ENCODE measurements at places on chromosomes 7 and 10.

- DNase-seq, result no peak
These were observed 316.8 kb upstream of the NFE2L3 start for GRCh38 chr7:25835197-25835596.

DNA sequence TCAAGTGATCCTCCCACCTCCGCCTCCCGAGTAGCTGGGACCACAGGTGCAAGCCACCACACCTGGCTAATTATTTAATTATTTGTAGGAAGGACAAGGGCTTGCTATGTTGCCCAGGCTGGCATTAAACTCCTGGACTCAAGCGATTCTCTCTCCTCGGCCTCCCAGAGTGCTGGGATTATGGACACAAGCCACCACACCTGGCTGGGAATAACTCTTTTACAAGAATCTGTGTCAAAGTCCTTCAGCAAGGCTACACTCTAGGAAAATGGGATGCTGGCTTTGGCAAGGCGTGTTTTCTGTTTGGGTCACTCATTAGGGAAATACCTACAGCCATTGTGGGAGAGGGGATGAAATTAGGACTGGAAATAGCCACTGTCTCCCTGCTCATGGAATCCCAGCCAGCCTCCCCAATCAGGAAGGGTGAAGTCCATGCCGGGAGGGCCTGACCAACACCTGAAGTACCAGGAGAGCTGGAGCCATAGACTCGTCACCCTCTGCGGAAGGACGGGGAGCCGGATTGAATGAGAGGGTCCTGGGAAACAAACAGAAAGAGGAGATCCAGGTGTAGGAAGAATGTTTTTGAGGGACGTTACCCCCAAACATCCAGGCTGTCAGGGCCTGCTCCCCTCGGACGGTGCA lies 72.2 kb upstream of the MYL10 start:
- DNase-seq, result no peak

DNA sequence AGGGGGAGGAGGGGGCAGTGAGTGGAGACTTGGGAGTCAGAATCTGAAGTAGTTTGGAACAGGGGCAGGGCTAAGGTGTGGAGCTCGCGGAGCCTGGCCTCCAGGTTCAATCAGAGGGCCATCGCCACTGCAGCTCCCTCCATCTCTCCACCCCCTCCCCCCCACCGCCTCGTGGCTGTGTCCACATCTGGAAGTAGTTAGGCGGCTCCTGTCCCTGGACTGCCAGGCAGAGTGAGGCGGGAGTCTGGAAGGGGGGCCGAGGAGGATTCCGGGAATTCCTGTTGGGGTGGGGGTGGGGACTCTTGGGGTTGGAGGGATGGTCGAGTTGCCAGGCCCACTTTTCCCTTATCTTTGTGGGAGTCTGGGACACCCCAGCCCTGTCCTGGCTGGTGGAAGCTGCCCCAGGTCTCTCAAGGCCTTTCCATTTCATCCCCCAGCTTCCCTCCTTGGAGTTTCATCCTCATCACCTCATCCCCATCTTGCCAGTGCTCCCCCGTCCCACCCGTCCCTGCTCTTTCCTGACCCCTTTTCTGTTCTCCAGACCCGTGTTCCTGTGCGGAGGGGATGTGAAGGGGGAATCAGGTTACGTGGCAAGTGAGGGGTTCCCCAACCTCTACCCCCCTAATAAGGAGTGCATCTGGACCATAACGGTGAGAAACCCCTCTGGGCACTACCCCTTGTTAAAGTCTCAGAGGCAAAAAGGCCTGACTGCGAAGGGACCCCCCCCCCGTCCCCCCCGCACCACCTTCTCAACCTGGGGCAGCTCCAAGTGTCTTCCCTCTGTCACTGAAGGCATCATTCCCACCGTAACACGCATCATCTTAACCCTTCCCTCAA lies 944 bp downstream of the PCOLCE start:
- DNase-seq, result no peak

- DNase-seq, result no peak
These were observed 275.0 kb upstream of the NPVF start for GRCh38 chr7:25503306-25503705.

DNA sequence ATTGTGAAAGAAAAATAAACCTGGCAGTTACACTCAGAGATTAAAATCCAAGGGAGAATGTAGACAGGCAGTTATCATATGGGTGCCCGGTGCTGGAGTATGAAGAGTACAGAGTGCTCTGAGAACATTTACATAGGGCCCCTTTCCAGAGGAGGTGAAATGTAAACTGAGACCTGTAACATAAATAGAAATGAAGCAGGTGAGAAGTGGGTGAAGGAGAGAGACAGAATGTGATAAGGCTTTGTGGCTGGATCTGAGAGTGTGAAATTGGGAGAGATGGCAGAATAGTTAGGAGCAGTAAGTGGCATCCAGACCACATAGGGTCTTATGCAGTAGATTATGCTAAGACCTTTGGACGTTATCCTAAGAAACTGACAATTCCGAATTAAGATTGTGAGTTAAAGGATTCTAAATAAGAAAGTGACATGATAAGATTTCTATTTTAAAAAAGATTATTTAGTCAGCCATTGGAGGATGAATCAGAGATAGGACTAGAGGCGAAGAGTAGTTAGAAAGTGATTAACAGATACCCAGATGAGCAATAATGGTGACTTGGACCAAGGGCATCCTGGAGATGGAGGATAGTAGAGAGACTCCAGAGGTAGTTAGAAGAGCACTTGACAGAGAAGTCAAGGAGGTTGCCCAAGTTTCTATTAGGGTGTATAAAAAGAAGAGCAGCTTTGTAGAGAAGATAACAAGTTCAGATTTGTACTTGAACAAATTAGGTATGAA lies 36.7 kb downstream of the DNAH11 start:
- no peak for DNase-seq

GRCh38 chr10:25405871-25406270 lies 231.1 kb downstream of the GPR158 start:
- no peak for DNase-seq

GRCh38 chr10:6463366-6463765 lies 116.7 kb downstream of the PRKCQ start:
- no peak for DNase-seq

GRCh38 chr10:44261296-44261695 lies 123.6 kb downstream of the CXCL12 start:
- no peak for DNase-seq

DNA sequence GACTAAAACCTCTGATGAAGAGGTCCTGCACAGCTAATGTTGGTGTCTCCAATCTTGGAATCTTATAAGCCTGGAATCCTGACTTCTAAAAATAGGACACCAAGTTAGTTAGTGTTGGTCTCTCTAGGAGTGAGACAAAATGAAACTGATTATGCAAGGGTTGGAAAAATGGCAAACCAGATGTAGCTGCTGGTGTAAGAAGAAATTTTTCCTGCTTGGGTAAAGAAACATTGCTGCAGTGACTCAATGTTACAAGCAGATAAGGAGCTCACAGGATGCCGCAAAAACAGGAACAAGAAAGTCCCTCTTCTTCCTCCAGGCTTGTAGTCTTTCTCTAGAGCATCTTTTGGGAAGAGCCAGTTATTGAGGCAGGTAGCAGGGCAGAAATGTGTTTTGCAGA lies 449.0 kb downstream of the ETV1 start:
- DNase-seq, result no peak

GRCh38 chr7:156419782-156420181 lies 220.8 kb upstream of the RNF32 start:
- no peak for DNase-seq

Measured in H54 (cell line).